ENCODE measurements at places on chromosomes 1 and 21. TPM values are rescaled to one million over a fixed set of nuclear protein-coding genes. Genes with fewer than 3 reads are reported as not detected.

GRCh38 chr1:156114101-156114918 is at the start of gene LMNA:
TSS of gene LMNA (plus strand) at chr1:156114711. CDS start at chr1:156114919, 208 bp downstream.
- H3K4me3 ChIP-seq = peak within 1 kb of the TSS; percentile 76
- H3K27me3 ChIP-seq = no peaks in the 10 kb centered on the region
- peak; percentile 90 for DNase-seq
- H3K36me3 ChIP-seq = no peaks in the 10 kb centered on the region
- peak within 1 kb of the TSS; percentile 56 for H3K27ac ChIP-seq

- no peak overlapping the region for H3K4me3 ChIP-seq
- no peaks in the 10 kb centered on the region for H3K27me3 ChIP-seq
- DNase-seq = no peak
- no peaks in the 10 kb centered on the region for H3K36me3 ChIP-seq
- no peak overlapping the region for H3K27ac ChIP-seq
Measured at GRCh38 chr1:93031711-93032110, 47.4 kb upstream of the MTF2 start.

DNA sequence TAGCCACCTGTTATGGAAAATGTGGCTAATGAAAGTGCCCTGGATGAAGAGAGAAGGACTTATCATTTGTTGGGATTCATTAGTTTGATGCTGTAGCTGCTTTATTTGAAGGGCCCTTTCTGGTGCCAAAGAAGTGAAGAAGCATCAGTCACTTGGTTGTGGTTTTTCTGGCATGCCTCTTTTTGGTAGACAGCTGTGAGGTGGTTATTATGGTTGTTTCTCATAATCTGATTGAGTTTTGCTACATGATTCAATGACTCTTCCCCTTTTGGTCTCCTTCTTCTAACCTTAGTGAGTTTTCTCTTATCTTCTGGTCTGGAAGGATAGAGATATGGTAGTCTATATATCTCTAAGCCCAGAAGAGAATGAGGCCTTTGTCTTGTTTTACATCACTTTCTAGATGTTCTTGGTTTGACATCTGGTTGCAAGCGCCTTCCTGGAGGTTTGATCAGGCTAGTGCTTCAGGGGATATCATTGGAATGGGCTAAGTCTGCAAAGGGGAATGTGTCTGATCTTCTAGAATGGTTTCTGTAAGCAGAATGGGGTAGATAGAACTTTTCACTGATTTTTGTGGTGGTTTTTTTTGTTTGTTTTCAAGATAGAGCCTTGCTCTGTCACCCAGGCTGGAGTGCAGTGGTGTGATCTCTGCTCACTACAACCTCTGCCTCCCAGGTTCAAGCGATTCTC is 26.0 kb downstream of the ARID1A start:
- peak; percentile 32 for DNase-seq
- peak overlapping the region; percentile 96 for H3K27ac ChIP-seq
- H3K36me3 ChIP-seq = peaks cover 6% of the 10 kb centered on the region
- no peak overlapping the region for H3K4me3 ChIP-seq

WNT4 gene
- 1.2 TPM for total RNA-seq

Data from SJCRH30 (cell line).